Stimulated activated CD4-positive, alpha-beta T cell treated with anti-CD3 and anti-CD28 coated beads, Interleukin-2, amount 100 ng/mL, for 4 hours (primary cell): ENCODE measurements at places on chromosomes 7 and 10.

DNA sequence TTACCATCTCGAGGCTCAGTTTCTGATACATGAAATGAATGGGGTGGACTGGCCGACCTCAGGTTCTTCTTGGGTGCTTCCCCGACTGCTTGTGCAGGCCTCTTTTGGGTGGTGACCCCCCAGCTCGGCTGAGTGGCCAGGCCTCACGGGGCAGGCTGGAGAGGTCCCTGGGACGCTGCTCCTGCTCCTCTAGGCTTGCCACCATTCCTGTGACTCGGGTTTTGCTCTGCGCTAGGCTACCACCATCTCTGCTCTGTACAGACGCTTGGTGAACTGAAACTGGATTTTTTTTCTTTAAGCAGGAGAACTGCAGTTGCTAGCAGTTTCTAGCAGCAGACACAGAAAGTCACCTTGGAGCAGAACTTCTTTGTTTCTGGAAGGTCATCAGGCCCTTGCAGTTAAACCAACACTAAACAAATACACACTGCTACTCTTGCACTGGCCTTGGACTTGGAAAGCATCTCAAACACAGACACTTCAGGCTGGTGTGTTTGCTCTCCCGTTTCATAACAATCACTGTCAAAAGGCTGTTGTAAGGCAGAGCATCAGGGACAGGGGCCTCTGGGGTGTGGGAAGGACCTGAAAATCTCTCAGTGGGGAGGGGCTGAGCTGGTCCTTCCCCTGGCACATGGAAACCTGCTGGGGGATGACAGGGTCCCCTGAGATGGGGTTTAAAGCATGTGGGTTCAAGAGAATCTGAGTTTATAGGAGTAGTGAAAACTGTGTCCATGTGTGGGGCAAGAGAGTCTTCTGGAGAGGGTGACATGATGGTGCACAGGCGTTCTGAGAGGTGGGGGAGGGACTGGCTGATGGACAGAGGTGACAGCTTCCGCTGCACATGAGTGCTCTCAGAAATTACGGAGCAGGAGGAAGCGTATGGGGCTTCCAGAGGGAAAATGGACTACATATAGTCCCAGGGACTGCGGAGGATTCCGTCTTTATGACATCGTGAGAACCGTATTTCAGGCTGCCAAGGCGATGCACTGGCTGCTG lies 35.0 kb upstream of the GIMAP8 start:
- DNase-seq: no peak

DNA sequence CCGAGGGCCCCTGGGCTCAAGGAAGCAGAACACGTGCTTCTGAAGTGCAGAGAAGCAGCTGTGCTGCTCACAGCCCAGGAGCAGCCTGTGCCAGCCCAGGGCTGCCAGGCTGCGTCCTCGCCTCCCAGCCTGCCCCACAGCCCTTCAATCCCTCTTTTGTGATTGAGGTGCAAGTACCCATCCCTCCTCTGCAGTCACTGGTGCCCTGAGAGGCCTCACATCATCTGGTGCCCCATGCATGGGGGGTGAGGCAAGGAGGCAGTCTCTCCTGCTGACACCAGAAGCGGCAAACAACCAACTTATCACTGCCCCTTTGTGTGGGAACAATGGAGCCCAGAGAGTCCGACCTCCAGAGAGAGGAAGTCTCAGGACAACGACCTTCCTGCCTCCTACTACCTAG lies 49.8 kb upstream of the FGFR2 start:
- DNase-seq: no peak

DNA sequence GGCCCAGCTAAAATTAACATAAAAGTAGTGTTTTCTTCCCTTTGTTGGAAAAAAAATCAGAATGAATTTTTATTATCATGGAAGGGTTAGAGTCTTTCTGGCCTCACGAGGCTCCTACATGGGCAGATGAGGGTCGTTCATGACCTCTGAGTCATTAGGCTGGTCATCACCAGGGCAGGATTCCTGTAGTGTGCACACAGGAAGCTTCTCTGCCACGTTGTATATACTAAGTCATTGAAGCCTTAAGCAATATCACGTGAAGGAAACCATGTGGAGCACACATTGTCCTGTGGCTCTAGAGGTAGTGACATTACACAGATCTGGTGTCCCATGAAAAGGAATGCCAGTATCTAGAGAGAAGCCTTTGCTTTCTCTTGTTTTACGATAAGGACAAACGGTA lies 84.7 kb upstream of the C1QL3 start:
- DNase-seq: no peak

DNA sequence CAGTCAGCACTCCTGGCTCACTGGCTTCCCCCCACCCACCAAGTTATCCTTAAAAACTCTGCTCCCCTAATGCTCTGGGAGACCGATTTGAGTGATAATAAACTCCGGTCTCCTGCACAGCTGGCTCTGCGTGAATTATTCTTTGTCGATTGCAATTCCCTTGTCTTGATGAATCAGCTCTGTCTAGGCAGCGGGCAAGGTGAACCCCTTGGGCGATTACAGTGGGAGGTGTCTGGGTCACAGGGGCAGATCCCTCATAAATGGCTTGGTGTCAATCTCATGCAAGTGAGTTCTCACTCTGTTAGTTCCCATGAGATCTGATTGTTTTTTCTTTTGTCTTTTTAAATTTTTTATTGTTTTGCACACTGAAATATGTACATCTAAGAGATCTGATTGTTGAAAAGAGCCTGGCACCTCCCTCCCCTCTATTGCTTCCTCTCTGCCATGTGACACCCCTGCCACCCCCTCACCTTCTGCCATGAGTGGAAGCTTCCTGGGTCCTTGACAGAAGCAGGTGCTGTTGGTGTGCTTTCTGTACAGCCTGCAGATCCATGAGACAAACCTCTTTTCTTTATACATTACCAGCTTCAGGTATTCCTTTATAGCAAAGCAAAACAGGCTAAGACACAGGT lies 20.5 kb downstream of the OTUD1 start:
- DNase-seq: no peak

GRCh38 chr7:47814905-47815613 lies 133.2 kb downstream of the PKD1L1 start:
- DNase-seq: no peak

DNA sequence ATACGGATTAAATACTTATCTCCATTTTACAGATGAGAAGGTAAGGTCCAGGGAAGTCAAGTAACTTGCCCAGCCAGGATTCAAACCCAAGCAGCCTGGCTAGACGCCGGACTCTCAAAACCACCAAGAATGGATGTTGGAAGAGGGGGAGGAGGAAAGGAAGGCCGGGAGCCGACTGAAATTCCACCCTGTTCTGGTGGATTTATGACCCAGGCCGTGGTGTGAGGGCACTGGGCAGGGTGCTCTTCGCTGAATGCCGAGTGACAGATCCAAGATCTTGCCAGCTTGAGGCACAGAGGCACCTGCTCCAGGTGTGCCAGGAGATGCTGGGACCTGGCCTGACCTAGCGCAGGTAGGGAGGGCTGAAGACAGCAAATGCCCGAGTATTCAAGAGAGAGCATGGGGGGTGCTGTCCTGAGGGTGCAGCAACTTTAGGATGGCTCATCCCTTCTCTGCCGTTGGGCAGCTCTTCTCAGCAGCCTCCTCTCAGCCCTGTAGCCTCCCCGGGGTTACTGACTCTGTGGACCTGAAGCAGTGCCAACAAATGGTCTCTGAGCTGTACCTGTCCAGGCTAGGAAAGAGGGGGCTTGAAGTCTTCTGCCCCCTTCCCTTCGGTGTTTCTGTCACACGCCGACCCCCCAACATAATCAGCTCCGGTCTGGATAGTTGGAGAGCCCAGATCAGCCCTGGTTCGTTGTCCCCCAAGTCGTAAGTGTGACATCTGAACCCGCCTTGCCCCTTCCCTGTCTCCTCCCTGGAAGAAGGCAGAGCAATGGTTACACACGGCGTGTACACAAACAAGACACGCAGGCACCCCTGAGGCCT lies 713 bp downstream of the LOXL4 start:
- DNase-seq: no peak

DNA sequence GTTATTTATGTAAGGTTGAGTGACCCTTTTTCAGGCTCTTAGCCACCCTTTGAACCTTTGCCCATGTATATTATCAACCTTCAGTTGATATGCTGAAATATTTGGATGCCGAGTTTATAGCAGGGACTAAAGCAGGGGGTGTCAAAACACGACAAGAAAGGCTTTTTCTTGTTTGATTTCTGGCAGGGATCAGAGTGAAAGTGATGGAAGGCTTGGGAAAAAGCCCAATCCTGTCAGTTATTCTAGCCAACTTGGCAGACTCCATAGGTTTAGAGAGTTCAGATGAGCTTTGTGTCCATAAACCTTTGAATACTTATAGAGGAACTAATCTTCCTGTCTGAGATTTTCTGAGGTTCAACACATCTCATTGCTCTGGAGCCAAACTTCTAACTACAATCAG lies 47.5 kb downstream of the INHBA start:
- no peak for DNase-seq

- no peak for DNase-seq
Observed at GRCh38 chr7:136290351-136290750, 313.2 kb upstream of the MTPN start.

DNA sequence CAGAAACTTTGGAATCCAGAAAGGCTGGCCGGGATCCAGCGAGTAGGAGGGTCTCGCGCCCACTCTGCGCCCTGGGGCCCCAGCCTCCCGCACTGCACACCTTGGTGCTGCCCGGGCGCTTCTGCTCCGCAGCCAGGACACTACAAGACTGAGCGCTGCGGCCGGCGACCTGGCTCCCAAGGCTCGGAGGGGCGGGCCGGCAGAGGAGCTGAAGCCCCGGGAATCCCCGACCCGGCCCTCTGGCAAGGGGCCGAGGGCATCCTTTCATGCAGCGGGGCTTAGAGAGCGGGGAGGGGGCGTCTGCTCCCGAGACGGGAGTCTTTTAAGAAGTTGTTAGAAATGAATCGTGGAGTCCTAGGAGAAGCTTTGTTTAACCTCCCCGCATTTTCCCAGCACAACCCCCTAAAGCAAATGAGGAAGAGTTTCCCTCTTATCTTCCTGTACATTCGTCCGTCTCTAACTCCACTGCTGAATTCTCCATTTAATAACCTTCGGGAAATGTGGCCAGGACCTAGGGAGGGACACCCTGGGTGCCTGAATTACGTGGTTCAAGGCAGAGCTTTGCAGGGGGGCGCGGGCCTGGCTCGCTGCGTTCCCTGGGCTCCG lies 1.1 kb downstream of the VWC2 start:
- no peak for DNase-seq

- DNase-seq: no peak
Observed at GRCh38 chr10:30587522-30588031, 42.0 kb downstream of the LYZL2 start.

DNA sequence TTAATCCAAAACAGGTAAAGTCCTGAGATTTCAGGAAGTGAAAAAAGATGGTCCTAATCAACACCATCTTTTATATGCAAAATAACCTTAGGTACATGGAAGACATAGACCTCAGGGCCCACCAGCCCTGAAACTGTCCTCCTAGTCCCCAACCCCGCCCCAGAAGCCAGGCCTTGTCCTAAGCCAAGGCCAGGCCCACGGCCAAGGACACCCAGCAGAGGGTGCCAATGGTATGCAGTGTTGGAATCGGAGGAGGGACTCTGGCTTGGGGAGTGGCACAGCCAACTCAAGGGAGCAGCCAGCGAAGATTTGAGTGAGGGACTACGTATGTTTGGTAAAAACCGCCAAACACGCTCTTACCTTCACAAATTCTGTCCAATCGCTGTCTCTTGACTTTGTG lies 96.7 kb downstream of the ZRANB1 start:
- DNase-seq: no peak

GRCh38 chr7:64313740-64314491 lies at the start of gene ZNF736:
Gene ZNF736, plus strand, starts transcription at chr7:64313961. Its CDS starts 190 bp downstream, at chr7:64314151.
- peak; percentile 77 for DNase-seq

- DNase-seq: no peak
Observed at GRCh38 chr7:24871770-24872169, 108.2 kb downstream of the OSBPL3 start.

GRCh38 chr10:109277456-109277855 lies 645.9 kb downstream of the XPNPEP1 start:
- no peak for DNase-seq

DNA sequence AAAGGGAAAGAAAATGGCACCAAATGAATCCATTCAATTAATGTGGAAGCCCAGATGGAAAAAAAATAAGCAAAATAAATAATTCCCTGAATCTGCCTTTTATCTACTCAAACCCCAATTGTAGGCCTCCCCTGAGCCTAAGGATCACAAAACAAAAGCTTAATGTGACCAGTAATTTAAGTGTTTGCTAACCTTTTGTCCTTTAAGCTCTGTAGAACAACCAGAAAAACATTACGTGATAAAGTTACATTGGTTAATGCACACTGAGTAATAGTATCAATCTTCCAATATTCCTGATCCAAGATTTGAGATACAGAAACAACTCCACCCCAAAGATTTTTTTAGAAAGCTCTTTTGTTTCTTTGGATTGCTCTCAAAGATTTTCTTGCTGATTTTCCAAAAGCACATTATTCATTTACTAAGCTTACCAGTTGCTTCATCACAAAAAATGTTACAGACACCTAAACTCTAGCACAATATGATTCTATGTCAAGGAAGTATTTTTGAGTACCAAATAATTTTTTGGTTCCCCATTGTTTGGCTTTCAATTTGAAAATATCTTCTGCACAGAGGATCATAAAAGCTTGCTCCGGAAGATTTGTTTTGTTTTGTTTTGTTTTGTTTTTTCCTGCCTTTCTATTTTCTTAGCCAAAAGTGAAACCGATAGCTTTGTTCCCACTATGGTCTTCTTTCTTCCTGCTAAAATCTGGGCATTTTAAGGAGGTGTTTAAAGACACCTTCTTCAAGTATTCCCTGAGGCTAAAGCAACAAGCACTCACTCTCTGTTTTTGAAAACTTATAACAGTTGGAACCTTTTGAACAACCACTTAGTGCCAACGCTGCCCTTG lies 54.2 kb downstream of the TRIL start:
- no peak for DNase-seq

GRCh38 chr10:44293842-44294241 lies 91.1 kb downstream of the CXCL12 start:
- DNase-seq: no peak

- DNase-seq: no peak
Observed at GRCh38 chr10:76882245-76882644, 755.4 kb downstream of the KCNMA1 start.

GRCh38 chr7:134875867-134876266 lies 96.4 kb downstream of the CALD1 start:
- no peak for DNase-seq

GRCh38 chr10:117425974-117426566 lies 50.8 kb upstream of the PDZD8 start:
- DNase-seq: no peak

GRCh38 chr7:42340436-42340835 lies 103.4 kb upstream of the GLI3 start:
- no peak for DNase-seq

DNA sequence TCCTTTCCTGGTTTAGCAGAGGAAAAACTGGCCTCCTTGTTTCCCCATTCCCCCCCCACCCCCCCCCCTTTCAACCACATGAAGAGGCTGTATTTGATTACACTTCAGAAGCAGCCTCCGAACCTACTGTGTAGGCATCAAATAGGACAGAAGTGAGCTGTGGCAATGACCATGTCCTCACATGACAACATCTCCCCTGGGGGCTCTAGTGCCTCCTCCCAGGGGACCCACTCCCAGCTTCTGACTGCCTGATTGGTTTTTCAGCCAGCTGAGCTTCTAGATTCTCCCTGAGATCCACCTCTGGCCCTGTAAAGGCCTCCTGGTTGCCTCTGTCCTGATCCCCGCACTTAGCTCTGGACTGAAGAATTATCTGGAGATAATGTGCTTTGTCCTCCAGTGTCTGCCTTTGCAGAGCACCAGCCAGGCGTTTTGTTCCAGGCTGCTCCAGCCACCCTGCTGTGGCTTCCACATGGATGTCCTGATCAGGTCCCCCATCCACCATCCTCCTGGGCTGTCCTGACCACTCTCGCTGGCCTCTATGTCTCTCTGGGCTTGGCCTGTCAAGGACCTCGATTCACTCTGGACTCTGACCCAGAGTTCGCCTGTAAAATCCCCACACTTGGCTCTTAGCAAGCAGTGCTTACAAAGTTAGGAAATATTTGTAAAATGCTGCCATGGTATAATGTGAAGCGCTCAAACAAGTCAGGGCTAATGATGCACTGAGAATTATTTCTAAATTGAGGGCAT lies 42.4 kb upstream of the TOMM7 start:
- DNase-seq: no peak
